Activated T-helper 2 cell treated with anti-CD3 and anti-CD28 coated beads, Interferon-gamma antibody, Interleukin-2, Interleukin-4, amounts not matched to agents 10 μg/mL and 5 μg/mL and 100 μg/mL, durations not matched to agents 14 hours and 24 hours and 36 hours (primary cell): ENCODE measurements at places on chromosomes 3 and 15. TPM values are rescaled to one million over a fixed set of nuclear protein-coding genes. Genes with fewer than 3 reads are reported as not detected.

The IQCB1 gene
- 43.4 and 44.0 TPM in 2 replicates for total RNA-seq

DNA sequence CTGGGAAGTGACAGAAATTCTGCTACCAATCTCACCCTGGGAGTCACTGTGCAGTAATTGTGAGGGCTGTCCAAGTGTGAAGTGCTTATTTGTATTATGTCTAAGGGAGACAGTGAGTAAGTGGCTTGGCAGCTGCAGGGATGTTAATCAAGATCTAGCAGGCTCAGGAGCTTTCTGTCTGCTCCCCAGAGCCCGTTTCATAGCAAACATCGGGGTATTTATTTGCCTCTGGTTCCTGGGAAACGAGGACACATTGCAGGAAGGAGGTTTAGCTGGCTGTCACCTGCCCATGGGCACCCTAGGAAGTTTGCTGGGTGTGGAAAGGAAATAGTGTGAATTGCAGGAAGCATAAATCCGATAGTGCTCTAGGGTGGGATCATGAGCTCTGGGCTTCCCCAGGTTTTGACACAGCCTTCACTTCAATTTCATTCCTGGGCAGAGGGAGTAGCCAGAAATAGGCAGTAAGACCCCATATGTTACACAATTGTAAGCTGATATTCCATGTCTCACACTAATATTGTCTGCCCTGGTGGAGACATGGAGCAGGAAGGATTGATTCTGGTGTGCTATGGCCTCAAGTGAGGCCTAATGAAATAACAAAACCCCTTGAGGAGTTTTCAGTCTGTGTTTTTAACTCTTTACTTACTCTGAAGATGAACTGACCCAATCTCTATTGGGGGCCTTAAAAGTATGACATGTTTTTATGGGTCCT lies 74.1 kb upstream of the MITF start:
- DNase-seq = no peak
- no peak overlapping the region for H3K4me3 ChIP-seq
- H3K4me1 ChIP-seq = no peaks in the 10 kb centered on the region
- peaks cover 5% of the 10 kb centered on the region for H3K27me3 ChIP-seq
- no peaks in the 10 kb centered on the region for H3K36me3 ChIP-seq

- no peaks in the 10 kb centered on the region for H3K4me1 ChIP-seq
- H3K27ac ChIP-seq = no peak overlapping the region
- no peaks in the 10 kb centered on the region for H3K27me3 ChIP-seq
- DNase-seq = no peak
- no peak overlapping the region for H3K4me3 ChIP-seq
- H3K36me3 ChIP-seq = no peaks in the 10 kb centered on the region
Measured at GRCh38 chr3:24294150-24294549, 200.5 kb downstream of the THRB start.

DNA sequence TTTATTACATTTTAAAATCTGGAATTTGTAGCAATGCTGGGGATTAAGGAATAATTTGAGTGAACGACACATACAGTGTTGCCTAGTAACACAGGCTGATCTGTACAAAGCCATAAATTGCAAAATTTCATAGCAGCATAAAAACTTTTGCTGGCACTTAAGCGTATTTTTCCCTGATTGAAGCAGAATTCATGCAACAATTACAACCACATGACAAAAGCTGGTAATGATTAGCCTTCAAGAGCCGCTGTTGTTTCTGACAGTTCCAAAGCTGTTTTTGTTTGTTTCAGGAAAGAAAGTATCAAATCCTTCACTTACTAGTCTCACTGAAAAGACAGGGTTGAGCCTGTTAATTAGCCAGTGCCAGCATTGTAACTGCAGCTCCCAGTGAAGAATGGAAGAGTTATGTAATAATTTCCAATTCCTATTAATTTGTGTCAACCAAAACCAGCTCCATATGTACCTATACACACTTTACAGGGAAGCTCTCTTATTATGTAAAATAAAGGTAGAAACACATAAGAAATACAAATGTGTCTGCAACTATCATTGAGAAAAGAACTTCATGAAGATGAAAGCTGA lies 60.7 kb downstream of the AGTR1 start:
- H3K4me3 ChIP-seq = no peak overlapping the region
- no peak overlapping the region for H3K27ac ChIP-seq
- H3K36me3 ChIP-seq = no peaks in the 10 kb centered on the region
- H3K27me3 ChIP-seq = no peaks in the 10 kb centered on the region
- H3K4me1 ChIP-seq = no peaks in the 10 kb centered on the region

The SLC22A13 gene
- total RNA-seq = 0.51 and 0.78 TPM in 2 replicates

The GAP43 gene
- not detected in 2 replicates for total RNA-seq

The CCDC71 gene
- 24.4 and 24.9 TPM in 2 replicates for total RNA-seq

GRCh38 chr3:193732391-193732790 lies 139.4 kb downstream of the OPA1 start:
- no peaks in the 10 kb centered on the region for H3K36me3 ChIP-seq
- H3K27ac ChIP-seq = no peak overlapping the region
- H3K4me3 ChIP-seq = no peak overlapping the region
- H3K4me1 ChIP-seq = no peaks in the 10 kb centered on the region
- H3K27me3 ChIP-seq = peaks cover 5% of the 10 kb centered on the region

DNA sequence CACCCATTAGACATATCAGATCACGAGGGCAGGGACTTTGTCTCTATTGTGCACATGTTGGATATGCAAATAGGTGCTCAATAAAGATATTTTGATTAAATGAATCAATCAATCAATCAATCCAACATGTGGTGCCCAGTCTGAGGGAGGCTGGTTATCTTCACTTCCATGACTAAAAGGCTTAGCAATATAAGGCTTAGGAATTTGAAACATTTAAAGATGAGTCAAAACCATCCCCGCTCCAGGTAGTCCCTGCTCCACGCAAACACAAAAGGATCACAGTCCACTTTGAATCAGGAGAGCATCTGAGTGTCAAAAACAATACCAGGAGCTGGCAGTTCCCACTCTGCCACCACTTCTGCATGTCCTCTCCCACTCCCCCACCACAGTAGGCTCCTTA lies 25.8 kb upstream of the PRICKLE2 start:
- H3K4me1 ChIP-seq = no peaks in the 10 kb centered on the region
- H3K27ac ChIP-seq = no peak overlapping the region
- H3K36me3 ChIP-seq = no peaks in the 10 kb centered on the region
- H3K27me3 ChIP-seq = peaks cover 2% of the 10 kb centered on the region
- DNase-seq = no peak

DNA sequence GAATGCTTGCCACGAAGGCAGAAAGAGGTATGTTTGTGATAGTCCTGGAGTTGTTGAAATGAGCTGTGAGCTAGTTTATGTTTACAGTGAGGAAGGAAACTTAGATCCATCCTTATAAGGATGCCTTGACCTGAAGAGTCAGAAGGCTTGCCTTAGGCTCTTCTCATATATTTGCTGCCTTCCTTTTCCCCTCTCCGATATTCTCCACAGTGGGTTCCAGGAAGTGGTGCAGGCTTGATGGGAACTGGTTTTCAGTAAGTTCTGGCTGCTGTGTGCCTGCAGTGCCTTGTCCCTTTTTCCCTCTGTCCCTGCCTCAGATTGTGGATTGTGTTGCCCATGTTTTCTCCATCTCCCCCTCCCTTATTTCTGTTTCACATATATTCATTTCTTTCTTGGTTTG lies 287.3 kb upstream of the UBE2E1 start:
- no peaks in the 10 kb centered on the region for H3K36me3 ChIP-seq
- no peaks in the 10 kb centered on the region for H3K4me1 ChIP-seq
- peaks cover 2% of the 10 kb centered on the region for H3K27me3 ChIP-seq
- no peak overlapping the region for H3K4me3 ChIP-seq

DNA sequence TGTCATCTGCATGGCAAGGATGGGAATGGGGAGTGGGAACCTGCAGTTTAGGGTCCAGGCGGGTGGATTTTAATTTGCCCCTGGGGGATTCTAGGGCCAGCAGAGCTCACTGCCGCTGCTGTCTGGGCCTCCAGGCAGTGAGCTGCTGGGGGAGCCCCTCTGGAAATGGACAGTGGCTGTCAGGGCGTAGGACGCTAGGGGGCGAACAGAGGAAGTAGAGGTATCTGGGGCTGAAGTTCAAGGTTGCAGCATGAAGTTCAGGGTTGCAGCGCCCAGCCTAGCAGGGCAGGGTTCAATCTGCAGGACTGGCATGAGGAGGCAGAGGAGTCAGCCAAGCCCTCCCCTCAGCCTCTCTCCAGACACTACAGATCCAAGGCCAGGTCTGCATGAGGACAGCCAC lies 49.5 kb downstream of the APBA2 start:
- H3K27me3 ChIP-seq = no peaks in the 10 kb centered on the region
- H3K4me3 ChIP-seq = no peak overlapping the region
- peaks cover 30% of the 10 kb centered on the region for H3K4me1 ChIP-seq
- DNase-seq = no peak

DNA sequence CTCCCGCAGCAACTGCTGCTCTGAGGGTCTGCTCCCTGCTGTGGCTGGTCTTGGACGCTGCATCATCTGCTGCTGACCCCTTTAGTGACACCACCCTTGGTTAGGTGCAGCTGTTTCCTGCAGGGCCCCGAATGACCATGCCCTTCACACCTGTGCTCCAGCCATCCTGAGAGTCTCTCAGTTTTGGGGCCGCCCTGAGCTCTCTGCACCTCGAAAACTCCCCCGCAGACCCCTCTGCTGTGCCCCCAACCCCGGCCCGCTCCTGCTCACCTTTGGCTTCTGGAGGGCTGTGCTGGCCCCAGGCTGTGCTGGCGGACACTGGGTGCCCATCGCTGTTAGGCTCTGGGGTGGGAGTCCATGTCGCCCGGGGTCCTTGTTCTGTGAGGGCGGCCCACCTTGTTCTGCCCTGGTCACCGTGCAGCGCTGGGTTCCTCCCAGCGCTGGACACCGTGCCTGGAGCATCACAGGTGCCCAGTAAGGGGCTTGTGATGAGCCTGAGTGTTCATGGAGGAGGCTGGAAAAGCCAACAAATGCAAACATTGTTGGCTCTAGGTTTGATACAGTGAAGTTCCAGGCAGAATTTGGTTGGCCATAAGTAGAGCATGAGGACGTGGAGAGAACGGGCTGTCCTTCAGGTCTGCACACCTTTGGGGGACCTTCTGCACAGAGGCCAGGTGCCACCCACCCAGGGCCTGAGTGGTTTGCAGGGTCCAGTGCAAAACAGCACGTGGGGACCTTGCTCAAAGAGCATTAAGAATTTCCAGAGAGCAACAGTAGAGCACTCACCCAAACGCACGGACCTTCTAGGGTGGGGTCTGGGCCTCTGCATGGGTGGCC lies 12.3 kb downstream of the ABTB1 start:
- no peaks in the 10 kb centered on the region for H3K36me3 ChIP-seq
- no peak overlapping the region for H3K27ac ChIP-seq
- no peaks in the 10 kb centered on the region for H3K4me1 ChIP-seq
- no peak overlapping the region for H3K4me3 ChIP-seq
- DNase-seq = no peak

- no peaks in the 10 kb centered on the region for H3K27me3 ChIP-seq
- no peak overlapping the region for H3K4me3 ChIP-seq
- H3K36me3 ChIP-seq = no peaks in the 10 kb centered on the region
- no peaks in the 10 kb centered on the region for H3K4me1 ChIP-seq
- DNase-seq = no peak
Measured at GRCh38 chr3:110656394-110657025, 415.1 kb upstream of the NECTIN3 start.
